AG08395 (cell line): ENCODE measurements at places on chromosomes 1 and 21.

- DNase-seq = no peak
Measured at GRCh38 chr1:29498126-29499103, 262.1 kb downstream of the PTPRU start.

DNA sequence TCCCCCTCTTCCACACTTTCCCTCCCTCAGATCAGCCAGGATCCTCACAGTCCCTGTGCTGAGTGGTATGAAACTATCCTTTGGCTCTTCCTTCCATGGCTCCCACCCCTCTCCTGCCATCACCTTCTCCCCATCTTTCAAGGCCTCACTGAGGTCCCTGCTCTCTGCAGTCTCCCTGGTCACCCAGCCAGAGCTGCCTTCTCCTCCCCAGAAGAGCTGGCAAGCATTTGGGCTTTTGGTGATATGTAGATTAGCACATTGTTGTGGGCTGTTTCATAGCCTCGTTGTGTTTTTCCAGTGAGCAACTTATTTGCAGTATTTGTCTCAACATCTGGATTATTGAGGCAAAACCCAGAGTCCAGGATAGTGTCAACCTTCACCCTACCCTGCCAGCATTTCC is 2.2 kb downstream of the CSF1 start:
- peak; percentile 56 for DNase-seq

DNA sequence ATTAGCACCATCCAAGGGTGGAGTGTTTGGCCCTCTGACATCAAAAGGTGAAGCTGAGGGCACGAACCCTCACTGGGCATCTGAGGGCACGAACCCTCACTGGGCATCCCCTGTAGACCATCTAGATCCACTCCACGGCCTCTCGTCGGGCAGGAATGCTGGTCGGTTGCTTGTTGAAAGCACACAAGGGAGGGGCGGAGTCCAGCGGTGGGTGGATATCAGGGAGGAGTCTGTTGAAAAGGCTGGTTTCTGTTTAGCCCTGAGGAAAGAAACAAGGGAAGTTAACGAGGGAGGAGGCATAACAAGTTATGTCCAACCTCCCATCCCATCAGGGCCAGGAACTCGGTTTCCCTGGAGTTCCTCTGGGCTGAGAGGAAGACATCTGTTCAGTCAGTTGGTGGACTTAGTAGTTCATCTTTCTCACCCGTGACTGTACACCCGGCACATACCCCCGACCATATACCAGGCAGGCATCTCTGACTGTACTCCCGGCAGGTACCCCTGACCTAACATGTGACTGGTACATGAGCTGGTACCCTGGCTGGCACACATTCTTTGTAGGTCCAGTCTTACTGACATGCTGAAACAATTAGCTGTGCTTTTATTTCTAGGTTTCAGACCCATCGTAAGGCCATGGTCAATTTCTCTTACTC is 32.1 kb upstream of the PDE9A start:
- DNase-seq = no peak

DNA sequence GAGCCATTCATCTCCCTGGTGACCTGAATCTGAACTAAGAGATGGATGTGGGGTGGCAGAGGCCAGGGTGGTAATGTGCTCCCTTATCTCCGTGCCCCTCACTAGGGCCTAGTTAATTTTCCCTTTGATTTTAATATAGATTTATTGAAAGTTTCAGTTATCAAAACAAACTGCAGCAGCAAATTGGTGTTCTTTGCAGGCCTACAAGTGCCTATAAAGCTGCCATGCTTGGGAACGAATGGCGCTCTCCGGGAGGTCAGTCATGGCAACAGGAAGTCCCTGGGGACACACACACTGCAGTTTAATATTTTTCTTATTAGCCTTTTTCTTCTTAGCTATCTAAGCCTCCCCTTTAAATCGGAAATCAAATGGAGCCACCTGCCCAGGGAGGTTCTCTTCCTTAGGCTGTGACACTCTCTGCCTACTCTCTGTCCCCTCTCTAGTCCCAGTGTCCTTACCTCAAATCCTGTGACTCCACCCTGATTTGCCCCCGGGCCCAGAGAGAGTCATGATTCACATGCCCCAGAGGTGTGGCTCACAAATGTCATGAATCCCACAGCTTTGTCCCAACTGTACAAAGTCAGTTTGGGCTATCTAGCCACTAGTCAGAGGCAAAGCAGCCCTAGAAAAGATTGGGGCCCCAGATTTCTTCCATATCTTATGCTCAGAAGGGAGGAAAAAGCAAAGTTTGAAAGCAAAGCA is 4.3 kb upstream of the ERI3 start:
- DNase-seq = no peak

- no peak for DNase-seq
Measured at GRCh38 chr1:168865850-168866620, 137.0 kb upstream of the DPT start.
